ENCODE measurements at places on chromosomes 6 and 20.

DNA sequence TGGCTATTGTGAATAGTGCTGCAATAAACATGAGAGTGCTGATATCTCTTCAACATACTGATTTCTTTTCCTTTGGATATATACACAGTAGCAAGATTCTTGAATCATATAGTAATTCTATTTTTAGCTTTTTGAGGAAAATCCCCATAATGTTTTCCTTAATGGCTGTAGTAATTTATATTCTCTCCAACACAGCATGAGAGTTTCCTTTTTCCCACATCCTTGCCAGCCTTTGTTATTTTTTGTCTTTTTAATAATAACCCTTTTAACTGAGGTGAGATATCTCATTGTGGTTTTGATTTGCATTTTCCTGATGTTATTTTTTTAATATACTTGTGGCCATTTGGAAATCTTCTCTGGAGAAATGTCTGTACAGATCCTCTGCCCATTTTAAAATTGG is 132.6 kb downstream of the PRL start:
- no peak for DNase-seq

- DNase-seq, result no peak
Observed at GRCh38 chr6:31701666-31702404, 1.3 kb downstream of the ABHD16A start.

GRCh38 chr20:23207826-23208540 is 121.9 kb upstream of the CD93 start:
- DNase-seq, result no peak

GRCh38 chr6:124699038-124699437 is 263.2 kb upstream of the RNF217 start:
- DNase-seq, result no peak

DNA sequence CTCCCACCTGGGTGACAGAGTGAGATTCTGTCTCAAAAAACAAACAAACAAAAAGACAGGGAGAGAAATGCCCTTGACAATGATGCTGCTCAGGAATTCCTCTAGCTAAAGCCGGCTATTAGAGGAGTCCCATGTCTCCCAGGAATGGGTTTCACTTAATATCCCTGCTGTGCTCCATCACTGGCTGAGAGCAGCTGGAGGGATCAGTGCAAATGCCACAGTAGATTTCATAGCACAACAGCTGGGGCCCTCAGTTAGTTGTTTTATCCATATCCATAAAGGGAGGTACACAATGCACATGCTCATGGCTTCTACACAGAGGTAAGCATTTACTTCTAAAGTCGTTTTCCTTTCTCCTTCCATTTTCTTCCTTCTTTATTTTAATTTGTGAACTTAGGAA is 742.0 kb upstream of the POU3F2 start:
- DNase-seq, result no peak

- DNase-seq, result no peak
Observed at GRCh38 chr6:15674690-15675386, 12.0 kb upstream of the DTNBP1 start.

DNA sequence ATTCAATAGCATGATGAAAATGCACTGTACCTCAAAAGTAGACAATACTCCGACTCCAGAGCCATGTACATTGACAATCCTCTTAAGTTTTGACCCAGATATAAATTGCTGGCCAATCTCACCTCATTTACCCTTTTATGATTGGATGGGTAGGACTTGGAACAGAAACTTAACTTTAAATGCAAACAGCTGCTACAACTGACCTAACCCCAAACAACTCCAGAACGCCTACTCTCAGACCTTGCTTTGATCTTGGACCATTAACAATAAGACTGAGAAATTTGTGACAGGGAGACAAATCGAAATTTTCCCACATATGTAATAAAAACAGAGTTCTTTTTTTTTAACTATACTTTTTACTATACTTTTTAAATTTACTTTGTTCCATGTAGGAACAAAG is 200.5 kb upstream of the MCHR2 start:
- DNase-seq, result no peak

DNA sequence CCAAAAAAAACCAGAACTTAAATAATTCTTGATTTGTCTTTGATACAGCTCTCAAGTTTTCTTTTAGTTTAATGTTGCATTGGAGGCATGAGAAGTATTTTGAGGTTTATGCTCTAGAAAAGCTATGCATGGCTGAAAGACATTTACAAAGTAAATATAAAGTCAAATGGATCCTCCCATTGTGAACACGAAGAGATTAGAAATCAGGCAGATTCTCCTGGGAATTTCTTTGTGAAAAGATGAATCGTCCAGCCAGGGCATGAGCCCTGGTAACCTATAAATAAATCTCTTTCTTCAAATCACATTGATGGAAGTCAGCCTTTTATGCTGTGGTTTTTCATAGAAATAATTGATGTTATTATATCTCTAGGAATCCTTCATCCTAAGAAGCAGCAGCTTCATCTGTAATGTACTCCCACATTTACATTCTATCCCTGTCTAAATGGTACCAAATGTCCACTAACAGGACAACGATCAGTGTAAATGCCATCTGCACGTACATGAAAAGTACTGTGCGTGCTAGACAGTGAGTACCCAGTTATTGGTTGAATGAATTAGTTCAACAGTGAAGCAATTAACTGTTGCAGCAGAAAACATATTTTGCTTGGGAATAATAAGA is 143.6 kb downstream of the ALDH8A1 start:
- no peak for DNase-seq

- no peak for DNase-seq
Observed at GRCh38 chr20:46870041-46870440, 24.6 kb upstream of the EYA2 start.

DNA sequence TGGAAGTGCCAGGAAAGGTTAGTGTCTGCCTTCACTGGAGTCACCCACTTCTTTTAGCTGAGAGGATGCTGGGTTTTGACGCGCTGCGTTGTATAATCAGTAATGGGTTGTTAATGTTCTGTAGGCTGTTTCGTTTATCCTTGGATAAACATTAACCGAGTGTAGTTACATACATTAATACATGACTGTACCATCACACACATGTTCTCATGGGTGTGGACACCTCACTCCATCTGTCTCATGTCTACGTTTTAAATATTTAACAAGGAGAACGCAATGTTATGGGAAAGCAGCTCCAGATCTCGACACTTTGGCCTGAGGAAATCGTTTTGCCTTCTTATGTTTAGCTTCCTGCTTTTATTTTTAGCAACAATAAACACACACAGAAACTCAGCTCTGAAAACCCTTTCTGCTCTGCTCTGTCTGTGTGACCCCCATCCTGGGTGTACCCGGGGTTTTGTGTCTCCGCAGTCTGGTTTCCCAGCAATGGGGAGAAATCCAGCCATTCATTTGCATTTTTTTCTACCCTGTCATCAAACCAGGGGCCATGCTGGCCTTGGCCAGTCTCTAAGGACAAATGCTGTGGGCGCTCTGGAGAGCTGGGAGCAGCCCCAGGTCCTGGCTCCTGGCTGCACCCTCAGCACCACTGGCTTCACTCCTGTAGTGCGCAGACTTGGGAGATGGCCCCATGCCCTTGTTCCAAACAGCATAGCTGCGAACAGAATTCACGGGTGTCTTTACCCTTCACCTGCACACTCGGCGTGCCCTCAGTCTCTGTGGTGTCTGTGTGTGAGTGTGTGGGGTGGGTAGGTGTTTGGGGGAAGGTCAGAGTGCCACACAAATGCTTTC is 110.8 kb downstream of the ERMARD start:
- DNase-seq, result no peak

- DNase-seq, result no peak
Observed at GRCh38 chr20:58891718-58892140, 39.2 kb downstream of the GNAS start.

All from NCI-H187 (cell line).